ENCODE measurements at places on chromosomes 5 and 9.

- DNase-seq, result no peak
These were observed 14.9 kb downstream of the GLDC start for GRCh38 chr9:6630502-6631206.

GRCh38 chr5:172004824-172005237 lies 1.6 kb downstream of the FBXW11 start:
- DNase-seq, result no peak

DNA sequence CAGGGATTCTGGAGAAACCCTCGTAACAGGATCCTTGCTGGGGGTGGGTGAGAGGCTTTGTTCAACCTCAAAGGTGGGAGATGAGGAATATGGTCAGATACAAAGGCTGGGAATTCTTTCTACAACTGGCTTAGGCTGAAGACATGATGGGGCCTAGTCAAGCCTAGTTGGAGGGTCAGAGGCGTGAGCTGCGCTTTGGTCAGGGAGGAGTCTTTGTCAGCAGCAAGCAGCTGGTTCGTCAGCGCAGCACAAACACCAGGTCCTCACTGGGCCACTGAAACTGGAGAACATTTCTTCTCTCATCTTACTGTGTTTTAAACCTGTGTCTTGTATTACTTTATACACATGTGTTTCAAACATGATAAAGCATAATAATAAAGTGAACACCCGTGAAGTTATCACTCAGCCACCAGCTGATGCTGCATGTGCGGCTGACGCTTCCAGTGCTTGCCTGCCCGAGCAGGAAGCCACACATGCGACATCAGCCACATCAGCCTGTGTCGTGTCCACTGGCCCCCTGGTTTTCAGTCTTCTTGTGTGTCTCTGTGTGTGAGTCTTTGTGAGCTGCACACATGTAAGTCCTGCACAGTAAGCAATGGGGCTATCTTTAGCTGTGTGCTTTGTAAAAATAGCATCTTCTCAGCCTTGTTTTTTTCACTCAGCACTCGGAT lies 81.5 kb downstream of the WNK2 start:
- no peak for DNase-seq

- no peak for DNase-seq
These were observed 4.0 kb upstream of the CSF2 start for GRCh38 chr5:132069561-132069960.

DNA sequence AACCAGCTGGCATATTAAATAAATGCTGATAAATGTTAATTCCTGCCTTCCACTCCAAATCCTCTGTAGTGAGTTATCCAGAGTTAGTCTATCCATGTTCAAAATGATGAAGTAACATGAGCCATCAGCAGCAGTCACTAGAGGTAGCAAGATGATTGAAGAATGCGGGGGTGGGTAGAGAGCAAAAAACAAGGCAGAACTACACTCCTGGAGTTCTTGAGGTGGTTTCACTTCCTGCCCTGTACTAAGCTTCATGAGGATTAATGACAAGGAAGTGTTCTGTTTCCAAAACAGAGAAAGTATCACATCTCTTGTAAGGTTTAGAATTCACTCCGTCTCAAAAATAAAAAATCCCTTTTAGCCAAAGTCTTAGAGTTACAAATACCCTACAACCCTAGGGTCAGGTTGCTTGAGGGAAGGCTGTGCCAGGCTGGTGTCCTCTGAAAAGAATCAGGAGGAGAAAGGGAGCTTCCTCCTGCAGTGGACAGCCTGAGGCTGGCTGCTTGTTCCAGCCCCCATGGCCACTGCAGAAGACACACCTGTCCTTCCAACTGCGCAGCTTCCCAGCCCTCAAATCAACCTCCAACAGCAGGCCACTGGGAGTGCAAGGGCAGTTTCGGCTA lies 180.2 kb downstream of the DENND1A start:
- no peak for DNase-seq

- no peak for DNase-seq
These were observed 355.1 kb upstream of the RFX3 start for GRCh38 chr9:3880851-3881250.

GRCh38 chr9:113219969-113220368 lies 1.1 kb downstream of the FKBP15 start:
- no peak for DNase-seq
